ENCODE measurements at places on chromosomes 4 and X.

GRCh38 chr4:52299120-52299519 lies 248.0 kb downstream of the SPATA18 start:
- DNase-seq = no peak

GRCh38 chrX:2696698-2697215 lies 5.7 kb downstream of the CD99 start:
- no peak for DNase-seq

DNA sequence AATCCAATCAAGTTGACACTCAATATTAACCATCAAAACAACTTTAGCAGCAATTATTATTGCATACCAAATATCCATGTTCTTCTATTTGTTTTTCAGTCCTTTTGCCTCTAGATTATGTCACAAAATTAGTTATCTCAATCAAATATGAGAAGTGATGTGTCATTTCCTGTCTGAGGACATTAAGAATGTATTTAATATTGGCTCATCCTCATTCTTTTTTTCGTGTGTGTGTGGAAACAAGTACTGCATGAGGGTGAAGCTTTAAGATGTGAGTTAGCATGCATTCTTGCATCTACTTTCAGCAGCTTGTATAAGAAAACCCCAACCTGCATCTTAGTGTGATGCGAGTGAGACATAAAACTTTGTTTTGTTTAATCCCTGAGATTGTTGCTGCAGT lies 301.4 kb downstream of the GRIA2 start:
- DNase-seq = no peak

GRCh38 chrX:154799556-154800348 lies 5.5 kb downstream of the MPP1 start:
- DNase-seq = no peak

DNA sequence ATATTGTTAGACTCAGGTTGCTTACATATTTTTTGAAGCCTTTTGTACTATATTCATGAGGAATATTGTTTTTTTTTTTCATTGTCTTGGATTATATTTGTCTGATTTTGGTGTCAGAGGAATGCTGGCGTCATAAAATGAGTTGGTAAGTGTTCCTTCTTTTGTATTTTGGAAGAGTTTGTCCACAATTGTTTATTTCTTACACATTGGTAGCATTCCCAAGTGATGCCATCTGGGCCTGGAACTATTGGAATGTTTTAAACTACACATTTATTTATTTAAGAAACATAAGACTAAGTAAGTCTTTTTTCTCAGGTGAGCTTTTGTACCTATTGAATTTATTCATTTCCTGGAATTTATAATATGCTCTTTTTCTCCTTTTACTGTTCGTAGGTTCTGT lies 107.6 kb downstream of the LARP1B start:
- DNase-seq = no peak

GRCh38 chr4:147355847-147356246 lies 125.0 kb upstream of the EDNRA start:
- DNase-seq = no peak

DNA sequence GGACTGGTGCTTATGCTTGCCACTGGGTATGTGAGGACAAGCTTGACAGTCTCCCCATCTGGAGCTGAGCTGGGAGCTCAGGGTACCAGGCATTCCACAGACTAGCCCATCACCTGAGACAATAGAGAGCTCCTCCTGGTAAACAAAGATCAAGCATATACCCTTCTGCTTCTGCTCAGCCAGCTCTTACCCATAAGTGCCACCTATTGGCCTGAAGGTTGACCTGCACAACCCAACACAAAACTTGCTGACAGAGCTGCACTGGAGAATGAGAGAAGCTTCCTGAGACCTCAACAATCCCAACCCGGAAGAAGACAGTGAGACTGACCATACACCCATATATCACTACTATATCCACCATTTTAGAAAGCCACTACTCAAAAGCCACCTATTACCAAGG lies 1049.2 kb upstream of the INTU start:
- no peak for DNase-seq

DNA sequence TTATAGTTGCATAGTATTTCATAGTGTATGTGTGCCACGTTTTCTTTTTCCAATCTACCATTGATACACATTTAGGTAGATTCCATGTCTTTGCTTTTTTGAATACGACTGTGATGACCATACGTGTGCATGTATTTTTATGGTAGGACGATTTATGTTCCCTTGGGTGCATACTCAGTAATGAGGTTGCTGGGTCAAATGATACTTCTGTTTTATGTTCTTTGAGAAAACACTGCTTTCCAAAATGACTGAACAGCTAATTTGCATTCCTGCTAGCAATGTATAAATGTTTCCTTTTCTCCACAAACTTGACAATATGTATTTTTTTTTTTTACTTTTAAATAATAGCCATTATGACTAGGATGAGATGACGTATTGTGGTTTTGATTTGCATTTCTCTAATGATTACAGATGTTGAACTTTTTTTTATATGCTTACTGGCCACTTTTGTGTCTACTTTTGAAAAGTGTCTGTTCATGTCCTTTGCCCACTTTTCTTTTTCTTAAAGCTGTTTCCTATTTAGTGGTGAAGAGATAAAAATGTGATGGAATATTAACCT lies 969.5 kb upstream of the NDST4 start:
- no peak for DNase-seq
